Activated naive CD4-positive, alpha-beta T cell (primary cell): ENCODE measurements at places on chromosomes 13 and 19.

- DNase-seq, result no peak
These were observed 50.0 kb upstream of the TMTC4 start for GRCh38 chr13:100724568-100724967.

DNA sequence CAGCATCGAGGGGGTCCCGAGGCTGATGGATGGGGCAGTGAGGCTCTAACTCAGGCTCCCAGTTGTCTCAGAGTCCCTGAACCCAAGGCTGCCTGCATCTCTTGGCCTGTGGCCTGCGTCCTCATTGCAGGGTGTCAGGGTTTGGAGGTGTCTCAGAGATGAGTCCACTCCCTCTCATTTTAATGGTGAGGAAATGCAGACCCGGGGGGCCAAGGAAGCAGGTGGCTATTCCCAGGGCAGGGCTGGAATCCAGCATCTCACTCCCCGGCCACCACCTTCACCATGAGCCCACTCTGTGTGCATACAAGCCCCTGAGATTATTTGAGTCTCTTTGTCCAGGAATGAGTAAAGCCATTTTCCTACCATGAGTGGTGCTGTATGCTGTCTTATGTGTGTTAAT lies 21.4 kb downstream of the TEX29 start:
- DNase-seq, result no peak

DNA sequence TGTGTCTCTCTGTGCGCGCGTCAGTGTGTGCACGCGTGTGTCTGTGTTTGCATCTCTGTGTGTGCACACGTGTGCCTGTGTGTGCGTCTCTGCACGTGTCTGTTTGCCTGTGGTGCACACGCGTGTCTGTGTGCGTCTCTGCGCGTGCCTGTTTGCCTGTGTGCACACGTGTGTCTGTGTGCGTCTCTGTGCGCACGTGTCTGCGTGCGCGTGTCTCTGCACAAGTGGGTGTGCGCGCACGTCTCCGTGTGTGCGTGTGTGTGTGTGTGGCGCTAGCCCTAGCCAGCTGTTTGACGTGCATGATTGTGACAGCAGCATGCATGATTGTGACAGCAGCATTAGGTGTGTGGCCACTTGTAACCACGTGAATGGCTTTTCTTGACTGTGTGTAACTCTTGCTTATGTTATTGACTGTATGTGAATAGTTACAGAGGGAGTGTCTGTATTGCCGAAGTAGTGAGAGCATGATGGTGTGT lies 31.1 kb downstream of the ZNF146 start:
- DNase-seq, result no peak

DNA sequence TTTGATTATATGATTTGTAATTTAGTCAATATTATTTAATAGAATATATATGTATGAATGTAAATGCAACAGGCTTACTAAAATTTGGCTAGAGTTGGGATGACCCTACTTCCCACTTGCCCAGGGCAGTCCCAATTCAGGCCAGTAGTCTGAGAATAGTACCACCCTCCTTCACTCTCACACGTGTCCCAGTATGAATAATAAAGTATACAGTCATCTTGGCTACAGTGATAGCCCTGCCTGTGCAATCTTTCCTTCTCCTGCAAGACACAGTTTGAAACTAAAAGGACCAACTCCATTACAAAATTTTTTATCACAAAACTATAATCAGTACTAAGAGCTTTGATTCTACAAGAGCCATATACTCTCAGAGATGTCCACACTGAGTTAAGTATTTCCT lies 76.2 kb downstream of the SACS start:
- DNase-seq, result no peak

DNA sequence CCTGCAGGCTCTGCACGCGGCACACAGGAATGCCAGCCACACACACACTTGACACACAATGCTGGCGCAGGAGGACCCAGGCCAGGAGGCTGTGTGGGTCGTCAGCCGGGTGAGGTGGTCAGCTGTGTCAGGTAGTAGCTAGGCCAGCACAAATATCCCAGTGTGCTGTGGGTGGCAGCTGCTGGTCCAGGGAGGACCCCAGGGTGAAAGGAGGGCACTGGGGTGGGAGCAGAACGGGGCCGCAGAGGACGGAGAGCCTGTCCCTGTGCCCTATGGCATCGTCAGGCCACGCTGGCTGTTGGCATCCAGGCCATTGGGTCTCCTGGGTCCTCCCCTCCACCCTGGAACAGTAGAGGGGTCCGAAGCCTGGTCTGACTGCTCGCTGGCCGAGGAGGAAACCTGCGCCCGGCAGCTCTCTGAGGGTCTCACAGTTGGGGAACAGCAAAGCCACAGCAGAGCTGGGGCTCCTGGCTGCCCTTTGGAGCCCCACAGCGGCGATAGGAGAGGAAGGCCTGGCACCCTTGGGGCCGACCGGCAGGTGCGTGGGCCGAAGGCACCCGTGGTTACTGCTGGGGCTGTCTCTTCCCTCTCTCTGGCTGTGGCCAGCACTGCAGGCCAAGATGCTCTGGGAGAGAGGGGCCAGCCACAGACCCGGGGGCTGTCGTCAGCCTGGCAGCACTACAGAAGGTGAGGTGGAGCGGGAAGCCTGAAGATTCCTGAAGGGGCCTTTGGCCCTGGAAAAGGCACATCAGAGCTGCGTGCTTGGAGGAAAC lies 27.3 kb downstream of the C13orf46 start:
- DNase-seq, result no peak

- DNase-seq, result no peak
These were observed 22.8 kb downstream of the ELAVL1 start for GRCh38 chr19:7982651-7983099.

DNA sequence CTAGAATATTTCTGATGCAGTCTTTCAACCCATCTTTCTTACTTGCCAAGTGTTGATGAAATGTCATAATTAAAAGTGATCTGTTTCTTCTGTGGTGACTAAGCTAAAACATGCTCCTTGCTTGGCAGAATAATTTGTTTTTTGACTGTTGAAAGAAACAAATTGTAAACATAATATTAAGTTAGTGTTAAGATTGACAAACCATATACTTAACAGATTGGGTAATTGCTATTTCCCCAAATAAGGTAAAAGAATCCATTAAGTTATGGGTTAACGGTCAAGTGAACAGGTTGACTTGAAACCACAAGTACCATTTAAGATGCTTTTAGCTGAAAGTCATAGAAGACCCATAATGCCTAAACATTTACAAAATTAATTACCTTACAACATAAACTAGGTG lies 62.9 kb downstream of the TEX26 start:
- DNase-seq, result no peak

DNA sequence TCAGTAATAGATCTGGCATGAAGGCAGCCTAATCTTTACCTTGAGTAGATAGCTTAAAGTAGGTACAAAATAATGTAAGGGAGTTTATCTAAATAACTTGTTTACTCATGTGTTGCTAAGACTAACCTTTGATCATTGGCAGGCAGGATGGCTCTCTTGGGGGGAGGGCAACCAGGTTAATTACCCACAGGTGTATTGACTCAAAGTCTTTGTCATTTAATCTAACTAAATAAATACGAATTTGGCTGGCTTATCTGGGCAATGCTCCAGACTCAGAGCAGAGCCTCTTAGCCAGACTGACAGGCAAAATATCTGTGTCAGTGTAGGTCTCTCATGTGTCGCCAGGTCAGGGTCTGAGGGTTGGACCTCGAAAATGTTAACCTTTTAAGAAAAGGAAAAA lies 283.4 kb upstream of the KLHL1 start:
- no peak for DNase-seq

DNA sequence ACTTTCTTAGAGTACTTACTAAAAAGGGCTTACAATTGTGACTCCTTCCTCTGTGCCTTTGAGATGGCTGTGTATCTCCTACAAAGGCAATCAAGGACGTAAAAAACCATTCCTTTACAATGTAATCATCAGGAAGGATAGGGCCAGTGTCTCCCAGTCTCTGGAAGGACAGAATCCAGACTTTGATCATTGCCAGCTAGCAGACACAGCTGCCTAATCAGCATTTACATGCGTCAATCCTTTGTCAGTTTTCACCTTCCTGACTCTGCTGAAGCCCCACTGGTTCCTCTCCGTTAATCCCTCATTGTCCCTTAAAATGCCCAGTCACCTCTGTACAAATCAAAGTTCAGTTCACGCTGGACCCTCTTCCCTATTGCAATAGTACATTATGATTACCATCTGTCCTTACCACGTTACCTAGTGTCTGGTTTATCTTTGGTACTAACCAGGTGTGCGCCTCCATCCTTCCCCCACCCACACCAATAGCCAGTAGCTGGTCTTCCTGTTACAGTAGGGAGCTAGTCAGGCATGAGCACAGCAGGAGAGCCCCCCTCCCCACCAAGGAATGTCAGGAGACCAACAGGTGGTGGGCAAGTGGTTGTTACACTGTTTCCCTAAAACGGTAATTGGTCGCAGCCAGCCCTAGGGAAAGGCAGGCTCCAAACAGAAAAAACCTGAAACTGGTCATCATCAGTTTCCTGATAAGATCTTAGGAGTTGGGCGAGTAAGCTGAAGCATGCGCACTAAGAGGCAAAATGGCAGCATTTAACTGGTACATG lies 49.7 kb downstream of the TGDS start:
- DNase-seq, result no peak

- DNase-seq, result no peak
These were observed 34.1 kb downstream of the ERCC5 start for GRCh38 chr13:102879793-102880499.

- no peak for DNase-seq
These were observed 118.1 kb upstream of the FRY start for GRCh38 chr13:31913459-31913858.

GRCh38 chr19:43534305-43534815 lies 1.4 kb downstream of the ZNF575 start:
- DNase-seq, result no peak

DNA sequence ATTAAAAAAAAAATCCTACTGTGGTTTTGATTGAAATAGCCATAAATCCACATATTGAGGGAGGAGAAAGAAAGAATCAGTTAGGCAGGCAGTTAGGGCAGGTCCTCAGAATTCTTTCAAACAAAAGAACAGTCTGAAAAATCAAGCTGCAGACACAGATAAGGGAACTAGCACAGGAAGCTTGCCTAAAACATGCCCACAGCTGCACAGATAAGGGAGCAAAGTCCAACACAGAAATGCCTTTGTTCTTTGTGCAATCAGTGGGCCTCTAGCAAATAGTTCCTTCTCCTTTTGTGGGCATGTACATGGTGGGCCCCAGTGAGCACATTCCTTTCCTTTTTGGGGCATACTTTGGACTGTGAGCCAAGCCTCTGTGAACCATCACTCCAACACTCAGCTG lies 42.7 kb downstream of the UTP14C start:
- no peak for DNase-seq

DNA sequence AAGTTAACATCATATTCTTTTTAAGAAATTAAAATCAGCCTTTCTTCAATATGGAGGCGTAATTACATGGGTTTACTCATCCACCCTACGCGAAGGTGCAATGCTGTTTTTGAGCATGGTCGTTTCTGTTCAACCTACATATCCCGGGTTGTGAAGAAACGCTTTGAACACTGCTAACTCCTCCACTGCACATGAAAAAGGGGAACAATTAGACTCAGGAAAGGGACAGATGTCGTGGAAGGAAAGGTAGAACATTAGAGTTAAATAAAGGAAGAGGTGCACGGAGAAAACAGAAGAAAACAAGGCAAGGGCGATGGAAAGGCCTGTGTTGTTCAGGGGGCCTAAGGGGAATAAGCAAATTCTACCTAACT lies 4.1 kb downstream of the ZIC5 start:
- DNase-seq, result no peak

GRCh38 chr19:43674183-43674582 lies 4.2 kb upstream of the PLAUR start:
- no peak for DNase-seq

- no peak for DNase-seq
These were observed 4.3 kb upstream of the RLN3 start for GRCh38 chr19:14023404-14024235.

GRCh38 chr19:6588508-6589345 lies 2.2 kb downstream of the CD70 start:
- no peak for DNase-seq

DNA sequence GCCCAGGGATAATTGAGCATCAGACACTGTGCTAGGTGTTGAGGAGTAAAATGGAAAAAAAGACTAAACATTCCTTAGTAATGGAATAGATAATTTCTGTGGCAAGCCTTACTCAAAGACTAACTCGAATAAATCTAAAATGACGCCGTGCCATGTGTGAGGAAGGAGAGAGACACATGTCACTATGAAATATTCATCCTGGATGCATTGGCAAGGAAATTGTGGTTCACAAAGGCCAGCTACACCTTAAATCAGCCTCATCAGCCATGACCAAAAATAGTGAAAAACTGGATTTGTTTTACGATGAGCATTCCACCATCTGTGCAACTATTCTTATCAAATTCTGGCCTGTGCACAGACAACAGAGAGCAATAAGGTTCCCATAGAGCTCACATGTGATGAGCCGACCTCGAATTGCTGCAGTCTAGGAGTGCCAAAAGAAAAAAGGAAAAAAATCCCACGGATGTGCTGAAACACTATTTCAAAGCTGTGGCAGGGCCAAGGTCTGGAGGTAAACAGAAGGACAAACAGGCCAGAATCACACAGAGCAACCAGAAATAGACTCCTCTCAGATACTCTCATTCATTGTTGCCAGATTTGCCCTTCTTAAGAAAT lies 505.7 kb downstream of the EFNB2 start:
- no peak for DNase-seq

DNA sequence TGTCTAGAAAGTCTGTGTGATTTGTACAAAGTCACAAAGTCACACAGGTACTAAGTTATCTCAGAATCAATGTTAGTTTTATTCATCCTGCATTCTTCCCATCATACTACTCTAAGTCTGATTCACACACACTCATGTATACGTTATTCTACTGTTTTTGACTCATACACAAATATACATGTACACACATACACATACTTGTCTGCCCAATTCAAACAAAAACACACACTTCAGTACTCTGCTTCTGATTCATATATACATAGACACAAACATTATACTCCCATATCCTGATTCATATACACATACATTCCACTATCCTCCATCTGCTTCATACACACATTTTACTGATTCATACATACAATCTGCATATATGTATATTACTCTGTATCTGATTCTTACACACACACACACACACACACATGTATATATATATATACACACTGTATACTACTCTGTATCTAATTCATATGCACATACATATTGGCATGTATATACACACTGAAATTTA lies 69.3 kb downstream of the KLF12 start:
- DNase-seq, result no peak

- no peak for DNase-seq
These were observed 904 bp upstream of the GIPC1 start for GRCh38 chr19:14496834-14497227.

GRCh38 chr13:76758257-76758656 lies 127.9 kb downstream of the KCTD12 start:
- DNase-seq, result no peak

DNA sequence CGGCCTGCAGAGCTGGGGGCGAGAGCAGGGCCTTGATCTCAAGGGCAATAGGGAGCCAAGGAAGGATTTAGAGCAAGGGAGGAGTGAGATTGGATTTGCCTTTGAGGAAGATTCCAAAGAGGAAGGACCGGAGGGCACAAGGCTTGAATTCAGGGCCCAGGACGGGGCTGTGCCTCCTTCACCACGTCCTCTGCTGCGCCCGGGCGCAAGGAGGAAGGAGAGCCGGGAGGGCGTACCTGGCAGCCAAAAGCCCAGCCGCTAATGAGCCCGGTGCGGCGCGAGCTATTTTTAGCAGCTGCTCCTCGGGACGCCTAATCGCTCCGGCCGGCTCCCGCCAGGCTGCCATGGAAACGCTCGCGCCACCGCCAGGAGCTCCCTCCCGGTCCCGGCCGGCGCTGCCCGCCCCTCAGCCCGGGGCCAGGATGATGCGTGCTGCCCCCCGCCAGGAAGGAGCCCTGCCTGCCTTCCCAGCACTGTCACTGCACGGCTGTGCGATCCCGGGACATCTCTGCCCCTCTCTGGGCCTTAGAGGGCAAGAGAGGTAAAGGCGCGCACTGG lies 31.3 kb downstream of the TINCR start:
- no peak for DNase-seq

- no peak for DNase-seq
These were observed 32.1 kb downstream of the LYL1 start for GRCh38 chr19:13070425-13071140.
